ENCODE measurements at places on chromosomes 12 and 14.

DNA sequence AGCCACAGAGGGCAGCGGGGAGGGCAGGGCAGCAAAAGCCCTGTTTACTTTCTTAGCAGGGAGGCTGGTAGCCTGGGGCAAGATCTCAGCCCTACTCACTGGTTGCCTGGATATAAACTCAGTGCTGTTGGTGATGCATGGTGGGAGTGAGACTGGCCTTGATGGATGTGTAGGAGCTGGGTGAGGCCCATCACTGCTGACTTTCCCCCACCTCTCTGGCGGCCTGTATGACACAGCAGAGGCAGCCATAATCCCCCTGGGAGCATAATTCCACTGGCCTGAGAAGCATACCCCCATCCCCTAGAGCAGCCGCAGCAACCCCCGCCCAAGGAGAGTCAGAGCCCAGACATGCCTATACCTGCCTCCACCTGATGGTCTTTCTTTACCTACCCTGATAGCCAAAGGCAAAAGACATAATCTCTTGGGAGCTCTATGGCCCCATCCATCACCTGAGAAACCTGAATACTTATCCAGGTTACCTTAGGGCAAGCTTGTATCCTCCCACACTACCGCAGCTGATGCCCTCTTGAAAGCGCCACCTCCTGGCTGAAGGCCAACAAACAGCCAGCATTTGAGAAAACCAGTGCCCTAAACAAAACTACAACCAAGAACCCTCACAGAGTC, 59.3 kb downstream of the DNAI7 start:
- DNase-seq: peak; percentile 8

GRCh38 chr14:22118899-22119477, 445.4 kb upstream of the OR4E1 start:
- DNase-seq: no peak

DNA sequence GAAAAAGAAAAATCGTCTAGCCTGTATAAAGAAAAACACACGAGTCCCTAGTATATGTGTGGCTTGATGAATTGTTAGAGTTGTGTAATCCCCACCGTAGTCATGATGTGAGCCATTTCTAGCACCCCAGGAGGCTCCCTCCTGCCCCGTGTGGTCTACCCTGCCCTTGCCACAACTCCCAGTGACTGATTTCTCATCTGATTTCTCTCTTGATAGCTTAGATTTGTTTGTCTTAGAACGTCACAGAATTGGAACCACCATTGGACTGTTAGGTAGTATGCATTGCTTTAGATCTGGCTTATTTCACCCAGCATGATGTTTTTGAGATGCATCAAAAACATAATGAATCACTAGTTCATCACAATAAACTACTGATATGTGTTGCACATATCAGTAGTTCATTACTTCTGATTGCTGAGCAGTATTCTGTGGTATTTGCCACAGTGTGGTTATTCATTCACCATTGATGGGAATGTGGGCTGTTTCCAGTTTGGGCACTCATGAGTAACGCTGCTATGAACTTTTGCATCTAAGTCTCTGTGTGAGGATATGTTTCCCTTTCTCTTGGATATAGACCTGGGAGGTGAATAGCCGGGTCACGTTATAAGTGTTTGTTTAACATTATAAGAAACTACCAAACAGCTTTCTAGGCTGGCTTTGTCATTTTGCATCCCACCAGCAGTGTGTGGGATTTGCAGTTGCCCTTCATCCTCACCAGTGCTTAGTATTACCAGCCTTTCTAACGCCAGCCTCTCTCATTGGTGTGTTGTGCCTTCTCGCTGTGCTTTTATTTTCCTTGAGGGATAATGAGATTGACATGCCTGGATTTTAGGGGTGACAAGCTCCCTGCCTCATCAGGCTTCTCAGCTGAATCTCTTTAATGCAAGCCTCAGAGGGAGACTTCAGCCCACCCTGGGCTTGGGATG, 31.9 kb upstream of the NCOR2 start:
- no peak for DNase-seq

DNA sequence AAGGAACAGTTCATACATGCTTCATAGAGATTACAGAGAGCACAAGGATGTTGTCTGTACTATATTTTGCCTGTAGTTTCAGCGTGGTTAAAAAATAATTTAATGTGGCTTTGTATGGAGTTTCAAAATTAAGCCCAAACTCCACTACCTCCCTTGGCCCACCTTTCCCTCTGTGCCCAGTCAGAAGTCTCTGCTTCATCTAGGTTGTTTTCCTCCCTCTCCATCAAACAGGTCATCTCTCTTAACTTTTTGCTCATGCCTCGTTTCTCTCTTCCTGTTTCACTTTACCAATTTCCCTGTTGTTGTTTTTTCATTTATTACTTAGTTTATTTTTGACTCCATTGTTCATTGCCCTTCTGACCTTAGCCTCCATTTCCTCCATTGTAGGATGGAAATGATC, 94.9 kb upstream of the NEDD1 start:
- DNase-seq: no peak

GRCh38 chr12:62006076-62006732, 254.0 kb upstream of the USP15 start:
- peak; percentile 3 for DNase-seq

DNA sequence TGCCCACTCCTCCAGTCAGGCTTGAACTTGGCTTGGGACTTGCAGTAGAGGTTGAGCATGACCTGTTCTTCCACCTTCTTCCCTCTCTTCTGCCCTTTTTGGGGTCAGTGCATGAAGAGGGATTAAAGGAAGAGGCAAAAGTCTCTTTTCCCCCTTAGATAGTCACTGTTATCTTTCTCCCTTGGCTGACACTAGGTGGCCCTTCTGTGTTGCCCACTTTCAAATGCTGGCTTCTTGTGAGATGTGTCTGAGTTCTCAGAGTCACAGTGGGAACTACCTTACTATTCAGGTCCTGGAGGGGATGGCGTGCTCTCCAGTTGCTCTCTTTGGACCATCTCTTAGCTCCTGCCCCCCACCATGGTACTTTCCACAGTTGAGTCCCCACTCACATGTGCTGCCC, 73.6 kb downstream of the GPR65 start:
- DNase-seq: no peak

DNA sequence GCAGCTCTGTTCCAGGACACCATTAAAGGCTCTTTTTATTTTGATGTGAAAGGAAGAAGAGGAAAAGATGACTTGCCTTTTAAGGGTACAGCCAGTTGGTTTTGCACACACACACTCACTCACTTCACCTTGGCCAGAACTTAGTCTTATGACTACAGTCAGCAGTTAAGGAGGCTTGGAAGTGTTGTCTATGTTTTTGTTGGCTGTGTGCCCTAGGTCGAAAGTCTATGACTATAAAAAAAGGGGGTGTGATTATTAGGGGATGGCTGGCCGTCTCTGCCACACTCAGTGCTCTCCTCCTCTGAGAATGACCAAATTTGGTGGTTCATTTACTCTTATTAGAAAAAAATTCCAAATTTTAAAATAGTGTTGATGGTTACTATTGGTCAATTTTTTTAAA, 139.5 kb upstream of the OTX2 start:
- DNase-seq: no peak

DNA sequence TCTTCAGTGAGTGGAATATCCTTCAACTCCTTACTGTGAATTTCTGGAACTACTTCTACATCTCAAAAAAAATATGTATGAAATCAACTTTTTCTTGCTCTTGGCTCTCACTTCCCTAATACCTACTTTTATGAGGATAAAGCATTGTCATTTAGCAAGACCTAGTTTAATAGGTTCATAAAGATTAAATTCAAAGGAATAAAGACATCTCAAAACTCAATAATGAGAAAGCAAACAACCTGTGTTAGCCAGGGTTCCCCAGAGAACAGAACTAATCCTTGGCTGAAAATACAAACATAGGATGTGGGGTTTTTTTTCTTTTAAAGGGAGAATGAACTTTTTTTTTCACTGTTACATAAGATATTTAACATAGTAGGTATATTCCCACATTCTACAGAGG, 57.9 kb downstream of the SCFD1 start:
- DNase-seq: no peak

DNA sequence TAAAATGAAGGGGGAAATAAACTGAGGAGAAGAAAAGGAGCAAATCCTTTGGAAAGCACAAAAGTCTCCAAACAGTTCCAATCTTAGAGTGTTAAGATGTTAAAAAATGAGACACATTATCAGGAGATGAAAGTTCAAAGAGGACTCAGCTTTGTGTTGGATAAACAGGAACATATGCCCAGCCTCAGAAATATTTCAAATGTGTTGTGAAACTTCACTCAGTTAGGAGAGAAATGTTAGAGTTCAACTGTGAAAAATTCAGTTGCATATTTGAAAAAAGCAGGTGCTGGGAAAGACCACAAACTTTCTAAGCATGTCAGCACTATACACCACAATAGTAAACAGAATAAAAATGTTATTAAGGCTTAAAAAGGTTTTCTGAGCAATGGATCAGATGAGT, 136.8 kb upstream of the PRKD1 start:
- no peak for DNase-seq

- peak; percentile 8 for DNase-seq
Observed at GRCh38 chr14:91946622-91947474, 646 bp downstream of the FBLN5 start.

- no peak for DNase-seq
Observed at GRCh38 chr12:91594715-91595114, 412.1 kb upstream of the DCN start.

DNA sequence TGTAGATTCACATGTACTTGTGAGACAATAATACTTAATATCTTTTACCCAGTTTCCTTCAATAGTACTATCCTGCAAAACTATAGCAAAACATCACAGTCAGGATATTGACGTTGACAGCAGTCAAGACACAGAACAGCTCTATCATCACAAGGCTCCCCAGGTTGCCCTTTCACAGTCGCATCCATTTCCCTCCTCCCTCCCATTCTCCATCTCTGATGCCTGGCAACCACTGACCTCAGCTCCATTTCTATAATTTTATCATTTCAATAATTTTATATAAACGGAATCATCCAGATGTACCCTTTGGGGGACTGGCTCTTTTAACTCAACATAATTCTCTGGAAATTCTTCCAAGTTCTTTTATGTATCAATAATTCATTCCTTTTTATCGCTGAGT, 81.5 kb downstream of the PLXNC1 start:
- no peak for DNase-seq

DNA sequence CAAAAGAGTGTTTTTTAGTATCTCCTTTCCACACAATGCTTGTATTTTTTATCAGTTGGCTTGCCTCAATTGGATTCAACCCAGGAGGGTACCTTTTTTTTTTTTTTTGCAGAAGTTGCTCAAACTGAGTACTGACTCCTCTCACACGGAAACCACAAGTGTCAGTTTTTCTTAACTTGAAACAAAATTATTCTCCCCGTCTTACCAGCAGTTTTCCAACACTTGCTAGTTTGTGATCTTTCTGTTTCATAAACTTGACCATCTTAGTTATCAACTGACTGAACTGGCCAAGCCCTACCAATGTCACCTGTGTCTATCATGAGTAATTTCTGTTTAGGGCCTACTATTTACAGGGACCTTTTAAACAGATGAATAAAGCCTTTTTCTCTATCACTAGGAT, 34.1 kb upstream of the ITPR2 start:
- DNase-seq: no peak

- DNase-seq: no peak
Observed at GRCh38 chr14:72513965-72514659, 379.8 kb downstream of the DPF3 start.

DNA sequence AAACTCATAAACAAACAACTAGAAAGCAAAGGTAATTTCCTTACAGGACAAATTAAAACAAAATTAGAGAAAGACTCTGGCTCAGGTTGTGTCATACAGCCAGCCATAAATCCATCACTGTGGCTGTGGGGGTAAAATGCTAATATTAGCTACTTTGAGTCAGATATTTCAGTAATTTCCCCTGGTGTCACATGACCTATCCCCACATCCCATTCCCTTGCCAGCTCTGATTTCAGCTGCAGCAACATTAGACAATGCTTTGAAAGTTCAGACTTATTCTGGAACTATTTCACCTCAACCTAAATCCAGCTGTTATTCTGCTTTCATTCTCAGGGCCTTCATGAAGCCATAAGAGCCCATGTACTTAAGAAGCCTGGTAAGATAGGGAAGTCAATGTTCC, 55.3 kb downstream of the RPL10L start:
- no peak for DNase-seq

GRCh38 chr12:80679346-80680131, 27.9 kb upstream of the MYF6 start:
- DNase-seq: no peak

DNA sequence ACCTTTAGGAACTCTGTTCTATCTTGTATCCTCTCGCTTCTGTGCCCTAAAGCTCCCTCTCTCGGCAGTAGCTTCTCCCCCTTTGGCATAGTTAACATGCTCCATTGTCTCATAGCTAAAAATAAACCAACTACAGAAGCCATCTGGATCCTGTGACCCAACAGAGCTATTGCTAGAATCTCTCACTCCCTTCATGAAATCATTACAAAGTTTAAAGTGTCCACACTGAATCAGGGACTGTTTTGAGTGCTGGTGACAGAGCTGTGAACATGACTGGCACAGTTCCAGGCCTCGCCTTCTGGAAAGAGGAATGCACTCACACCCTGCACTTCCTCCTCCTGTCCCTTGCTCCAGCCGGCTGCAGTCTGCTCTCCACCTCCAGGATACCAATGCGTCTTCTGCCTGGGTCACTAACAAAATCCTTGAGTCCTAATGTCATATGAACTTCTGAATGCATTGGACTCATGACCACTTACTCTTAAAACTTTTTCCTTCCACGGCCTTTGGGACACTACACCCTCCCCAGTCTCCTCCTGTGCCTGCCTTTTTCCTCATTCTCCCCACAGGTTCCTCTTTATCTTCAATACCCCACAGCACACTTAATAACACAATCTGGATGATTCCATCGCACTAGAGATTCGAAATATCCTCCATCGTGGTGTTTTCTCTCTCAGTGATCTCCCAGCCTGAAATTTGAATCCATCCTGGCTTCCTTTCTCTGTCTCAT, 13.2 kb downstream of the PLBD1 start:
- no peak for DNase-seq

- DNase-seq: no peak
Observed at GRCh38 chr12:124295431-124296058, 652 bp downstream of the RFLNA start.

DNA sequence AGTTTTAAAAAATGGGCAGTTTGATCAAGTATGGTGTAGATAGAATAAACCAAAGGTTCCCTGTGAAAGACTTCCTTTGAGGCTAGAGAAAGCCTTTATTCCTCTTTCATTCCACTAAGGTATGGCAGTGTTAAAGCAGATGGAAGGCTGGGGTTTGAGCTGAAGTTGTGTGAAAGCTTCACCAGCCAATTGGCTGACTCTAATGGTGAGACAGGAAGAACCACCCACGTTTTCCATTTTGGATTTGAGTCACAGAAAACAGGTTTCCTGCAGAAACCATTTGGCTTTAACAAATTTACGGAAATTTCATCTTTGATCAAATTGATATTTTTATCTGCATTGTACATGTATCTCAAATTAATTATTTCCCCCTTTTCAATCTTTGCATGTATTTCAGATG, 455.0 kb downstream of the PCNX1 start:
- no peak for DNase-seq

DNA sequence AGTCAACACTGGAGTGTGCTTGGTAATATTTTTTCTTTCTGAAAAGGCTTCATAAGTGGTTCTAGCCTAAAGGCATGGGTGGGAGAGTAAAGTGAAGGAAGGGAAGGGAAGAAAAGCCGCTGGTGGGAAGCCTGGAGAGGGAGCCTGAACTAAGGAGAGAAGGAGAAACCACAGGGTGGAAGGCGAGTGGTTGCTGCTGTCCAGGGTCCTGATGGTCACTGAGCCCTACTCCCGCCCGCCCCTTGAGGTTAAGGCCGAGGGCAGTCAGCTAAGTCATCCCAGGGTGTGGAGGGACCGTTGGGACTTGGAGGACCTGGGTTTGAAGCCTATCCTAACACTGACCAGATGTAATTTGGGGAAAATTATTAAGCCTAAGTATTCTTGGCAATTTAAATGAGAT, 189.1 kb downstream of the PIWIL1 start:
- DNase-seq: peak; percentile 2

- no peak for DNase-seq
Observed at GRCh38 chr12:52517005-52517835, 3.0 kb downstream of the KRT5 start.

Data from activated naive CD8-positive, alpha-beta T cell treated with anti-CD3 and anti-CD28 coated beads, Interleukin-2, amount 50 U/mL, for 24 hours (primary cell).